Nephron progenitor cell (in vitro differentiated cells): ENCODE measurements at places on chromosomes 1 and 21.

- no peak for DNase-seq
These were observed 24.2 kb upstream of the FAM20B start for GRCh38 chr1:179001451-179001850.

- no peak for DNase-seq
These were observed 39.8 kb upstream of the RGS8 start for GRCh38 chr1:182724215-182724614.

DNA sequence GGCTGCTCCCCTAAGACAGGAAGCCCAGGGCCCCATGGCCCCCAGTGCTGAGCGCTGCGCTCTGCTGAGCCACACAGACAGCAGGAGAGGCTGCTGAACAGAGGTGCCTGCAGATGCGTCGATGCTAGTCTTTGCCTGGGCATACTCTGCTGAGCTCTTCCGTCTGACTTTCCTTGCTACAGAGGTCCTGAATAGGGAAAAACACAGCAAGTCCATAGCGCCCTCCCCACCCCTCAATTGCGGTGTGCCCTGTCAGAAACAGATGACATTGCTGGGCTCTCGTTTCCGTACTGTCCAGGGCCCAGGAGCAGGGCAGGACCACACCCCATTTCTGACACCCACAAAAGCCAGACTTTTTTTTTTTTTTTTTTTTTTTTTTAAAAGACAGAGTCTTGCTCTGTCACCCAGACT is 252.5 kb downstream of the SDCCAG8 start:
- no peak for DNase-seq

DNA sequence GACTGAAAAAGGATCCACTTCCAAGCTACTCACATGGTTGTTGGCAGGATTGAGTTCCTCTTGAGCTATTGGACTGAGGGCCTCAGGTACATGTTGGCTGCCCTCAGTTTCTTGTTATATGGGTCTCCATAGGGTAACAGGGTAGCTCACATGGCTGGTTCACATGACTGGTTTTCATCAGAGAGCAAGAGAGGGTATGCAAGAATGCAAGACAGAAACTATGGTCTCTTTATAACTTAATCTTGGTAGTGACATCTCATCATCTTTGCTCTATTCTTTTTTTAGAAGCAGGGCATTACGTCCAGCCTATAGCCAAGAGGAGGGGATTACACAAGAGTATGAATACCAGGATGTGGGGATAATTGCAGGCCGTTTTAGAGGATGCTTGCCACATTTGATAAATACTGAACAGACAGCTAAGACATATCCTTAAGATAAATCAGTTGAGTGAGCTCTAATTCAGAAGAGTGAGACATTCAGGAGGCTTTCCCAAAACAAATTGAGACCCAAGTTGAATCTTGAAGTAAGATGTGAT is 100.2 kb downstream of the HMCN1 start:
- DNase-seq: no peak

DNA sequence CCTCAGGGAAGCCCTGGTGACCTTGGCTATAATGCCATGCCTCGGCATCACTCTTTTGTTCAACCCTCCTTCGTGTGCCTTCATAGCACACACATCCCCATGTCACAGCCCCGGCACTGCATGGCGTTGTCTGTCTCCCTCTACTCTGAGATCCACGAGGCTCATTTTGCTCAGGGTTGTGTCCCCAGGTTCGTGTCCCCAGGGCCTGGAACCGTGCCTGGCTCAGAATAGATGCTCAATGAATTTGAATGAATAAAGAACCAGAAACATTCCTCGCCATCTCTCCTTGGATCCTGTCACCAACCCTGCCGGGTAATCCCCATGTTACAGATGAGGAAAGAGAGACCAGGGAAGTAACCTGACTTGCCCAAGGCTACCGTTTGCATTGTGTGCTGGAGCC is 177.3 kb downstream of the PTPRU start:
- DNase-seq: no peak

GRCh38 chr1:109089242-109090015 is 1.1 kb upstream of the TMEM167B start:
- peak; percentile 38 for DNase-seq

- DNase-seq: no peak
These were observed 455 bp downstream of the BSDC1 start for GRCh38 chr1:32393832-32394140.

DNA sequence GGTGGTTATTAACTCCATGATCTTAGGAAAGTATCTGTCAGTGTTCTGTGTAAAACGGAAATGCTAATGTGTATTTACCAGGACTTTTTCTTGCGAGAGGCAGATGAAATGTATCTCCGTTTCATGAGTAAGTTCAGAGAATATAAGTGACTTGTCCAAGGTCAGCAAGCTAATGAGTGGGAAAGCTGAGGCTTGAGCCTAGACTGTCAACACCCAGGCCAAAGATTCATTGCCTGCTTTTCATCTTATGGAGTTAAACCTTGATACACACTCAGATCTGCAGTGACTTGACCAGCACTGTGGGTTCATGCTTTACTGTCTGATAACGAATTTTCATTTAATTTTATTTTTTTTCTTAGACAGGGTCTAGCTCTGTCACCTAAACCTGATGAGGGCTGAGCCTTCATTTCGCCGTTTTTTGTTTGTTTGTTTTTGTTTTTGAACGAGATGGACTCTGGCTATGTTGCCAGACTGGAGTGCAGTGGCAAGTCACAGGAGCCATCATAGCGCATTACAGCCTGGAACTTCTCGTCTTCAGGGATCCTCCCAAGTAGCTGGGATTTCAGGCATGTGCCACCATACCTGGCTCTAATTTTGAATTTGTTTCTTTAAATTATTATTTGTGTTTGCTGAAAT is 918 bp upstream of the JTB start:
- DNase-seq: no peak

DNA sequence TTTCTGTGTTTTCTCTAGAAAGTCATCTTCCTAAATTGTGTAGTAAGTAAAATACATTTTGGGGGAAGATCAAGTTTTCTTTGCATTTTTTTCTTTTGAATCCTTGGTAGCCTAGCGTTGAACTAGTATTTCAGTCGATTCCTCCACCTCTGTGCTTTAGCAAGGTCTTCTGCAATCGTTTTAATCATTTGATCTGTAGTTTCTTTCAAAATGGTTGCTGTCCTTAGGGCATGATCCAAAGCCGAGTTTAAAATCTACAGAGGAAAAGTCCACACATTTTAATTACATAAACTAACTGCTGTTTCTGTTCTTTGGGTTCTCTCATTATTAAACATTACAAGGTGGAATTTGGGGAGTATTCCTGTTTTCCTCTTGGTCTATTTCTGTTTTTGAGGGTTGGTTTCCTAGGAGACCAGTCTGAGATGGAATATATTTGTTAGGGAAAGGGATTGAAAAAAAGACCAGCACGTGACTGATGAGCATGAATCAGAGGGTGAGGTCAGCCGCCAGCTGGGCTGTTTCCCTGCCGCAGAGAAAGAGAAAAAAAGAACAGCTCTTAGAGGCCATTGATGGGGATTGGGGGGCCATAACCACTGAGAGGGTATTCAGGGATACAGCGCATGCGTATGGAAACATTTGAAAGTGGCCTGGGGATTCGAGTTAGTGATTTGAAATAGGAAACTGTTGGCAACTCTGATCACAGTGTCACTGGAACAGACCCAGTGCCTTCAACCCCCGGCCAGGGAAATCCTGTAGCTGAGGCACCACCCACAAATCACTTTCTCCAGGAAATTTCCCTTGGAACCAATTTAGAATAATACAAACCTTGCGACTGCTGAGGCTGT is 40.6 kb downstream of the AKNAD1 start:
- DNase-seq: peak; percentile 25

DNA sequence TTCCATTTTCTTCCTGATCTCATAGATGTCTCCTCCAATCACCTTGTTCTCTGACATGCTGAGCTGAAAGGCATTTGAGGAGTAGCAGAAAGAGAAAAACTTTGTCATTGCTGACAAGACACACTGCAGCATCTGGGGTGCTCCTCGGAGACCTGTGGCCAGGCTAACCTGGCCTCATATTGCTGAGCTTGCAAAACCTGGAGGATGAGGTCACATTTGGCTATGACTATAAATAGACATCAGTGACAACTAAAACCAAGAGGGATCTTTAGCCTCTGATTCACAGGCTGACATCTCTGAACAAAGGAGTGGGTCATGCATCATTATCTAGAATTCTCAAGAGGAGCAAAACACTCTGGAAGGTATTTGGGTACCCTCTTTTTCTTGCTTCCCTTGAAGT is 83.7 kb downstream of the PROX1 start:
- DNase-seq: no peak

DNA sequence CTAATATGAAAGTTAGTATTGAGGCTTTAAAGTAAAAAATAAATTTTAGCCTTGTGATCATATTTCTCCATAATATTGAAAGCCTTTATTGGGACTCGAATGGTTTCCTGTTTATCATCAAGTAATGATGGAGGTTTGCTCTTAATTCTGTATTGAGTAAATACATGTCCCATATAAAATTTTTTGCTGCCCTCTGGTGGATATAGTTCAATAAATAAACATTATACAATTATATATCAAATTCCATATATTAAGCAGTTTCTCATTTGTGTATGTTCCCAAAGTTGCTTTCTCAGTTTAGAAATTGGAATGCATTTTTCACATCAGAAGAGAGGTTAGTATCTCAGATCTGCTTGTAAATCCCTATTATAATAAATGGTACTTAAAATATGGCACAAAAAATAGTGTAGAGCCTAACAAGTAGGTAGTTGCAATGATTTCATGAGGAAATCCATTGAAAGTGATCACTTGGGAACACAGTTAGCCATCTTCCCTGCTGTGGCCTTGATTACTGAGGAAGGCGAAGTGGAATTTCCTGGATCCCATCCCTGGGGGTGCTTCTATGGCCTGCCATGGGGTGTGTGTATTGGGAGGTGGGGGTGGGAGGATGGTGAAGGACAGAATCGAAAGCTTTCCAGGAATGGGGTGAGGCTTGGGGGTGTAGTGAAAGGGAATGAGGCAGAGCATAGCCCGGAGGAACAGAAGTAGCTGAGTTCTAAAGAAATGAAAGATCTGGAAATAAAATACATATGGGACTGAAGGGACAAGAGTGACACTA is 84.1 kb upstream of the C21orf91 start:
- no peak for DNase-seq

GRCh38 chr1:89670163-89670562 is 37.2 kb downstream of the LRRC8C start:
- DNase-seq: no peak

DNA sequence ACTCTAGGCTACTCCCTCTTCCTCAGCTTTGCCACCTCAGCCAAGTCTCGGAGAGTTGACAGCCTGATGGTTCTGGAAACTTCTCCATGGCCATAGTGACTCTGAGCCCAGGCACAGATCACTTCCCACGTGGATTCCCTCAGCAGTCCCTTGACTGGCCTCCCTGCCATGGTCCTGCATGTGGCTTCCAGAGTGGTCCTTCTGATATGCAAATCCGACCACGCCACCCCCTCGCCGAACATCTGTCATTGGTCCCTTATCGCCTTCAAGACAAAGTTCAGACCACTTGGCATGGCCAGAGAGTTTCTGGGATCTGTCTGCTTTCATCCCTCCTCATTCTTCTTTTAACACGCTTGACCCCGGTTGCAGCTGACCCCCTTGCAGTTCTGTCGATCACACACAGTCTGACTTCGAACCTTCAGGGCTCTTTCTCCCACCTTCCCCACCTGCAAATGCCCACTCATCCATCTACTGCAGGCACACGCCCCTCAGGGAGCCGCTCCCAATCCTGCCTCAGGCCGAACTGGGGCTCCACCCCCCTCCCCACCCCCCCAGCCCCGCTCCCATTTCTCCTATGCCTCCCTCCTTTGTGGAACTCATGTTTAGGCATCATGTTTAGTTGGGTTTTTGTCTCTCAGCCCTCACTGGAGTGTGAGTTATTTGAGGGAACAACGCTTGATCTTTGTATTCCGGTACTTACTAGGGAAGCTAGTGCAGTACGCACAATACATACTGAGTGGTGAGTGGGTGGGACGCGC is 29.0 kb downstream of the KIAA1614 start:
- DNase-seq: no peak

DNA sequence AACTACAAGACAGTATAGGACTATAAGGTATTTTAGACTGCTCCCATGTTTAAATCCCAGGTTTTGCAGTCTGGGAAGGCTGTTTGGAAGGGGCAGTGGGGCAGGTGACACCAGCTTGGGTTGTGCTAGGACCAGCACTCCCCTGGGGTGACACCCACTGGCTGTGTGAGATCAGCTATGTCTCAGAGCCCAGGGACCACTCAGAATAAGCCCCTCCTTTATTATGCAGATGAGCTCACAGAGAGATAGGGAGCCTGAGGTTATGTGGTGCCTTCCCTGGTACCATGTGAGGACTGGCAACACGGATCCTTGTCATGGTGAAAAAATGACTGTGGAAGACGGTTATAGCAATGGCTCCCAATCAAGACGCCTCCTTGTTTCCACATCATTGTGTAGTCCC is 71.0 kb downstream of the NENF start:
- DNase-seq: no peak

GRCh38 chr1:235160383-235160956 is 580 bp downstream of the RBM34 start:
- no peak for DNase-seq

DNA sequence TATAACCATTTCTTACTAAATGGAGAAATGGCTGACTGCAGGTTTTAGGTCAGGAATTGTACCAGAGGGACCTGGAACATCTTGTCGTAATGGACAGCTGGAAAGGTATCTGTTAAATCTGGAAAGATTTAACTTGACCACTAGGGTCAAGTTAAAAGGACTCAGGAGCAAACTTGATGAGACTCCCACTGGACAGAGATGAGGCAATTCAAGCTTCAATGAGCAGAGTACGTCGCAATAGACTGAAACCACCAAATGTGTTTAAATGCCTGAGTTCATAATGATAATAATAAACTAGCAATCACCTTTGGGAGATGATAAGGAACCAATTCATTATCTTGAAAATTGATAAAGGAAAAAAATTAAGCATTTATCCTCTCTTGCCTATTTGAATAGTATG is 8.7 kb downstream of the IFNLR1 start:
- no peak for DNase-seq

DNA sequence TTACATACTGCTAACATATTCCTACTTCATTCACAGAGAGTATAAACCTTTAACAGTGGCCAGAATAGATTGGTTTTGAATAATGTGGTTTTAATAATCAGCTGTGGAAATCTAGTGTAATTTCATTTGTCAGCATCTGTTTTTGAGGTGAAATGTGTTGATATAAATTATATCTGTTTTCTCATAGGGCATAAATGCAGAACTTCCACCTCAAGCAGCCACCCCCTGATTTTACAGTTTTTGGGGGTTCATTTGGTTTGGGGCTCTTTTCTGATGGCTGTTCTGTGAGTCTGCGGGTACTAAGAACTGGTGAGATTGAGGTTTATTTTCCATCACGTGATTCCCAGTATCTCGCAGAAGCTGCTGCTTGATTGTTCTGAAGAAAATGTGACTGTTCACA is 23.2 kb downstream of the EDARADD start:
- DNase-seq: no peak

- no peak for DNase-seq
These were observed 5.8 kb downstream of the KIF1B start for GRCh38 chr1:10216090-10216749.

GRCh38 chr1:189269011-189269410 is 1208.7 kb downstream of the BRINP3 start:
- no peak for DNase-seq
